ENCODE measurements at places on chromosomes 6 and 20. TPM values are rescaled to one million over a fixed set of nuclear protein-coding genes. Genes with fewer than 3 reads are reported as not detected.

Gene TRIM40
- total RNA-seq, result not detected

DNA sequence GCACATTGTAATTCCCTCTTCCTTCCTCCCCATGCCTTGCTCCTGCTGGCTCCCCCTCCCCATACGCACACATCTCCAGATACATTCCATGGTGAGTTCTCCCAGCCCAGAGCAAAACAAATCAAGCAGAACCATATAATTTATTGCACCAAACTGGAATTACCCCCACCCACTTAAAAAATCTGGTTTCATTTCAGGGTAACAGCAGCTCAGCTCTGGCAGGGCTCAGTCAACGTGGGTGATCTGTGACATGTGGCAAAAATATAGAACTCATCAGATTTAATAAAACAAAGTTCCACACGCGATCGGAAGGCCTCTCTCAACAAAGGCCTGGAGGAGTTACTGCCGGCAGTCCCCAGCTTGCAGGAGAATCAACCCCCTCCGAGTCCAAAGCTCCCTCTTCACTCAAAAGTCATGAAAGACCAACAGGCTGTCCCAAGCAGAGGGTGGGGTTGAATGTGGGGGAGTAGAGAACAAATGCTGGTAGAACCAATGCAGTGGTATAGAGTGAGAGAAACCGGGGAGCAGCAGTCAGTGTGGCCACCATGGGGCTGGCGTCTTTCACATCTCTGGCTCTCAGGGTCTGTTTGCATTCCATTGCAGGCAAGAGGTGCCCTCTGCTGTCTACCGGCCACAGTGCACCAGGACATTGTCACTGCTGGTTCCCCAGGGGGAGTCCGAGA, 323.3 kb upstream of the NT5E start:
- no peak for DNase-seq

DNA sequence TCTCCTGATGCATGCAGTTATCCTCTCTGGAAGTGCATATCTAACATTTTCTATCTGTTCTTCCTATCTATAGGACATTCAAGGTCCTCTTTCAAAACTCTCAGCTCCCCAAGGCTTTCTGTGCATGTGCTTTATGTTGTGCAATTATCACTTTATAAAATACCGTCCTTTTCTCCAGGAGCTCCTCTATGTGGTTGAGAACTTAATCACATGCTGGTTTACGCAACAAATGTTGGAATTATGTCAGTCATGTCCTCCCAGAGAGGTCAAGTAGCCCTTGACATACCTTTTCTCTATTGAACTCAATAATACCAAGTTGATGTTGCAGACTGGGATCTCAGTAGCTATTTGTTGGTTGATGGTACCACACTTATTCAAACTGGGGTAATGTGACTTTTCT, 388.4 kb downstream of the BTBD3 start:
- DNase-seq, result no peak

DNA sequence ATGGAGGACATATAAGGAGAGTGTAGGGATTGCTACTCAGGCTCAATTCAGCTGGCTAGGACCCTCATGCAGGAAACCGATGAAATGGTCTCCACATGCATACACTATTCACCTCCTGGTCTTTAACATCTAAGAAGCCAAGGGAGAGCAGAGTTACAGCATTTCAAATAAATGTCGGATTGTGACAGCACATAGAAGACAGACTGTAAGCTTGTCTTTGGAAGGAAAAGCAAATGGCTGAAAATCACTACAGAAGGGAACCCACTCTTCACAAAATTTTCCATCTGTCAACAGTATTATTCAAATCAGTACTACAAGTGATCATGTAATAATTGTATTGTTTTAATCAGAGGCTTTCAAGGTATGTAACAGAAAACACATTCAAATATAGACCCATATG, 72.9 kb downstream of the ATG5 start:
- no peak for DNase-seq

Gene RPS18
- total RNA-seq, result 3,593 TPM

Gene CPXM1
- total RNA-seq, result 1.9 TPM

GRCh38 chr6:6712449-6713403, 124.2 kb downstream of the LY86 start:
- peak; percentile 35 for DNase-seq

Gene PREP
- total RNA-seq, result 27.0 TPM

Gene KCNG1
- 20.3 TPM for total RNA-seq

GRCh38 chr20:44576297-44576696, 6.1 kb upstream of the PKIG start:
- peak; percentile 84 for DNase-seq

Gene MAVS
- total RNA-seq, result 52.2 TPM

- no peak for DNase-seq
Observed at GRCh38 chr6:170101281-170102035, 189.4 kb downstream of the DLL1 start.

DNA sequence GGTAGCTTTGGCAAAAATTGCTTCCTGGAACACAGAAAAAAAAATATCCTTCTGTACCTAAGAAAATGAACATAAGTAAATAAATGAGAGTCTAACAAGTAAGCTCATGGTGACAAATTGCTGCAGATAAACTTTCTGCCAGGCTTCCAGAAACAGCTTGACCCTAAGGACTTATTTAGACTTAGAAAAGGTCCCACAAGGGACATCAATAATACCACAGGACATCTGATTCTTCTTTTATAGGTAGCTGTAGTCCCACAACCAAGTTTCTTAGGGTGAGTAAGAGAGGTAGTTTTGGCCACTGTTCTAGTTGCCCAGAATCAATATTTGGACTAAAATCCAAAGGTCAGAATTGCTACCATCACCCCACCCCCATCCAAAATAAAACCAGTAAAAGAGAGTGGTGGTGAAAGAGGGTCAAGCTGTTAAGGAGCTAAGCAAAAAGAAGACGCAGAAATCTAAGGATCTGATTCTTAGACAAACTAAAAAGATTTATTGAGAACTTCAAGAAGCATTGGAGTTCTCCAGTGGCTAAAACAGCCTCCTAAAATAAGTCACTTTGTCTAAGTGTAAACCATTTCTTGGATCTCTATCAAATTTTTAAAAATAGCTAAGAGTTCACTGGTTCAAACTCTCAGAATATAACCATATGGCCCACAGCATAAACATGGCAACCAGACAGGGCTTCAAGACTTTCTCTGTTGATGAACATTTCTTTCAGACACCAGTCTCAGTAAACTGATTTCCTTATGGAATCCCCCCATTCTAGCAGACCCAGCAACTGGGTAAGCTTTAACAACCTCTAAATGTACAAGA, 180.6 kb downstream of the PTPRK start:
- no peak for DNase-seq

GRCh38 chr6:116384727-116385458, 14.1 kb downstream of the DSE start:
- DNase-seq, result no peak

DNA sequence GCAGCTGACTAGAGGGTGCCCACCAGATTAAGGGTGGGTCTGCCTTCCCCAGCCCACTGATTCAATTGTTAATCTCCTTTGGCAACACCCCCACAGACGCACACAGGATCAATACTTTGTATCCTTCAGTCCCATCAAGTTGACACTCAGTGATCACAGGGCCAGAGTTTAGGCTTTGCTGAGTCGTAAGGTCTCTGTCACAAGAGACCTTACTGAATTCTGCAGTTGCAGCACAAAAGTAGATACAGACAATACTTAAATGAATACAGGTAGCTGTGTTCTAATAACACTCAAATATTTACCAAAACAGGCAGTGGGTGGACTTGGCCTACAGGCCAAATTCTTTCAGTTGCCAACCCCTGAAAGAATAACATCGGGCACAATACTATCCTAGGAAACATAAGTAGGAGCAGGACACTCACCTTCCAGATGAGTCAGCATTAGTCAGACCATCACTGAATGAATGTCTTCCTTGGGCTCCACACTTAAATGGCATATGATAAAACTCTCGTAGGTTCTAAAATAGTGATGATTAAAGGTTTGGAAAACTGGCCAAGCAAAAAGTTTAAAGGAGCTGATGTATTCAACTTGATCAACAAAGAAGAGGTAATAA, 190.0 kb downstream of the UBE3D start:
- DNase-seq, result no peak

GRCh38 chr20:62461157-62461556, 14.6 kb downstream of the GATA5 start:
- DNase-seq, result no peak

Gene USP49
- total RNA-seq, result 9.9 TPM
